ENCODE measurements at places on chromosomes 2 and 18. TPM values are rescaled to one million over a fixed set of nuclear protein-coding genes. Genes with fewer than 3 reads are reported as not detected.

GRCh38 chr18:21978546-21979170 lies 190.7 kb upstream of the GATA6 start:
- DNase-seq: no peak

Gene GPD2
- 24.2 TPM for total RNA-seq

DNA sequence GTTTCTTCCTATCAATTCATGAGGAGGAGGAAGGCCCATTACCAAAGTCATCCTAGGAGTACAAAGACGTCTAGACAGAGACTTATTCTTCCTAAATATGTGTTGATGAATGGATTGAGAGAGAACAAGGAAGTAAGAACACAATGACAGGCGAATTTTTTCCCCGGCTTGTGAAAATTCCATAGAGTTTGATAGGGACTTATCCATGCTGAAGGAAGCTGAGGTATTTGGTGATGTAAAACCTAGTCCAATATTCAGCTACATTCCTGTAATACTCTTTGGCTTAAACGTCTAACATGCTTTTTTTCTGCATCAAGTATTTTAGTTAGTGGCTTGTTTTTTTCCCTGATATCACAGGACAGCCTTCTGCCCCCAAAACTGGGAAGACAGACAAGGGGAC lies 121.9 kb upstream of the MYT1L start:
- no peak for DNase-seq

Gene NCKAP5
- total RNA-seq: 7.6 TPM

Gene UGT1A4
- total RNA-seq: not detected

GRCh38 chr18:48409591-48410094 lies 460 bp upstream of the ZBTB7C start:
- peak; percentile 75 for DNase-seq

GRCh38 chr2:190912726-190913125 lies 32.1 kb downstream of the GLS start:
- no peak for DNase-seq

Gene ALKAL2
- total RNA-seq: 29.6 TPM

GRCh38 chr2:3712424-3712823 lies 9.0 kb downstream of the DCDC2C start:
- no peak for DNase-seq

- DNase-seq: no peak
Observed at GRCh38 chr18:25494888-25495287, 142.9 kb upstream of the ZNF521 start.

GRCh38 chr2:71629273-71629672 lies 175.9 kb downstream of the DYSF start:
- DNase-seq: no peak

DNA sequence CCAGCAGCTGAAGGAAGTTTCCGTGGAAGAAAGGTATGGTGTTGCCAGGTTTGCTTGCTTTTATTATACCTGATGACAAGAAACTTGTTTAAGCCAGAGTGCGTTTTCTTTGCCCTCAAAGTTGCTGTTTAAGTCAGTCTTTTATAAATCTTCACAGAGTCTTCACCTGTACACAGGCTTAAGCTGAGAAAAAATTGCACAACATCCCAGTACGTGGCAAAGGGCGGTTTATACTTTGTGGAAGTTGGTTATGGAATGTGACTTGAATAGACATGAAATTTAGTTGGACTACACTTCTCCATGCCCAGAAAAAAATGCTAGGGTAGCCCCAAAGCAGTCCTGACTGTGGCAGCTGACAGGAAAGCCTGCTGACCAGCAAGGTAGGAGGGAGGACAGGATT lies 121.5 kb downstream of the RTN4 start:
- DNase-seq: no peak

Gene CEBPZOS
- total RNA-seq: 26.9 TPM

GRCh38 chr2:66437691-66438497 lies 3.0 kb downstream of the MEIS1 start:
- DNase-seq: no peak

Gene CELF4
- 4.8 TPM for total RNA-seq

Gene CCDC150
- total RNA-seq: 52.0 TPM

GRCh38 chr2:19947184-19947940 lies 42.5 kb downstream of the WDR35 start:
- no peak for DNase-seq

Gene RTP5
- total RNA-seq: 0.47 TPM

DNA sequence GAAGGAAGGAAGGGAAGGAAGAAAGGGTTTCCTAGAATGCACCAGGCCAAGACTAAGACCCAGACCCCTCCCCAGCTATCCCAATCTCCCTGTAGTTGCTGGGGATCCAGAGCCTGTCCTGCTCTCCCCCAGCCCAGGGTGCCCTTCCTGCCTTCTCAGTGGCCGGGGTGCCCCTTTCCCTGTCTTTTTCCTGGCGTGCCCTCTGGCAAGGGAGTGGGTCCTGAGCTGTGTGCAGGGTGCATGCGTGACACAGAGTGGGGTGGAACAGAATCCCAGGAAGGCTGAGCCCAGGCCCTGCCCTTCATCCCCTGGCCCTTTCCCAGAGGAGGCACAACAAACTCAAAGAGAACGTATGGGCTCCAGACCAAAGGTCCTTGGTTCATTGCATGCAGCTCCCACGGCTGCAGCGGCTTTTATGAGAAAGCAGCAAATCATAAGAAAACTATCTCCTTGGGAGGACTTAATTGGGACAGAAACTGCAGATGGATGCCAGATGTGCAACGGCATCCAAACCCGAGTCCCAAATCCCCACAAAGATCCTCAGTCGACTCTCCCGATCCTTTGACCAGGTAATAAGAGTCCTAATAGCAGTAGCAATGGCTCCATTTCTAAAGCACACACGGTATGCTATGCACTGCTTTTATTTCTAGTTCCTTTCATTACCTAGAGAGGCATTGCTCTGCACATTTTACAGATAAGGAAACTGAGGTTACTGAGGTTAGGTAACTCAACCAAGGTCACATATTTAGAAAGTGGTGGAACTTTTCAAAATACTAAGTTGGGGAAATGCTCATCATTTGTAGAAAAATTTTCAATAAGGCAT lies 12.7 kb upstream of the ARID5A start:
- DNase-seq: no peak

- peak; percentile 13 for DNase-seq
Observed at GRCh38 chr2:240933048-240933965, 27.2 kb downstream of the CROCC2 start.

- DNase-seq: no peak
Observed at GRCh38 chr2:84492571-84492970, 23.7 kb upstream of the DNAH6 start.

Gene DSG4
- 0.08 TPM for total RNA-seq

Gene OTOS
- total RNA-seq: not detected

DNA sequence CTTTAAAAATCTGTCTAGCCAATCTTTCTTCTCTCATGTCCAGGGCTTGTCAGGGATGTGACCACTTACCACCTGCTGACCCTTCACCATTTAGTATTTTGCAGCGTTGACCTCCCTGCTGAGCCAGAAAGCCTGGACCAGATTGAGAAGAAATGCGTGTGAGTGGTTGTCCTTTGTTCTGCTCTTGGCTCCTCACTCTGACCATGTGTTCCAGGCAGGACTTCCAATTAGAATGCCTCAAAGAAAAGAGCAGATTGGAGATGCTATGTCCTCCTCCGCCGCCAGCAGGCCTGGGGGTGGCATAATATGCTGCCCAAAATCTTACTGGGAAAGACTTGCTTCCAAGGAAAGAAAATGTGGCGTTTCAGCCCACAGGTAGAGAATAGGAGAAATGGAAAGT lies 894.1 kb downstream of the SLC4A3 start:
- DNase-seq: no peak

Gene OTX1
- total RNA-seq: 0.56 TPM

- peak; percentile 18 for DNase-seq
Observed at GRCh38 chr2:106537047-106537446, 49.9 kb downstream of the CD8B2 start.

DNA sequence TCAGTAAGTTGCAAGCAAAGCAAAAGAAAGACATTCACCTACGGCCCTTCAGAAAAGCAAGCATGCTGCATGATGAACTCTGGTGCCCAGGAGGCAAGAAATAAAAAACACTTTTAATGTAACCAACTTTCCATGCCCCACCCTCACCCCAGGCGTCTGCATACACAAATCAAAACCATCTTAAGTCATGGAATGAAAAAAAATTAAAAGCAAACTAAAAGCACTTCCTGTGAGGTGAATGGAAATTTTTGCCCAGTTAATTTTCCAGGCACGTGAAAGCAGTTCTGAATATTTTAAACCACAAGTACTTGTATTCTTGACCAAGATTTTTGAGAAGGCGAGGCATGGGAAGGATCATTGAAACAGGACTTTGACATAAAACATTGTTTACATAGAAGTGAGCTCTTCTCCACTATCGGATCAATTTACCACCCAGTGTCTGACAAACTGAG lies 2.5 kb upstream of the ICOS start:
- no peak for DNase-seq

Gene CFAP65
- 15.5 TPM for total RNA-seq

DNA sequence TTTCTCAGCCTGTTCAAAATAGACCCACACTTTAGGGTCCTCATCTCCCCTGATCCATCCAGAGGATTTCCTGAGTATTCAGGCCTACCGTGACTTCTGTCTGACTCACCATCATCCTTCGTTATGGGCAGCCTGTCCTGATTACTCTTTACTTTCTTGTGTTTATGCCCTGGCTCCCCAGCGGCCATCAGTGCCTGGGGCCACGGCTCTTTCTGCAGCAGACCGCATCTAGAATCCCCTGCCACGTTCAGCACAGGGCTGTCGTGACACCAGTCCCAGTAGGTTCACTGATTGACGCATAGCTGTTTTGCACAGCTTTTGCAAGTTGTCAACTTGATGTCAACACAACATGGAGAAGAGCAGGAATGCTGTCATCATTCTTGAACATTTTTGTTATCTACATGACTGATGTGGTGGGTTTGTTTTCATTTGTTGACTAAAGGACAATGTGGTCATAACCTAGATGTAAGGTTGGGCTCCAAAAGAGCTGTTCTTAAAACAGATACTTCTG lies 225.6 kb downstream of the HAUS1 start:
- DNase-seq: no peak

DNA sequence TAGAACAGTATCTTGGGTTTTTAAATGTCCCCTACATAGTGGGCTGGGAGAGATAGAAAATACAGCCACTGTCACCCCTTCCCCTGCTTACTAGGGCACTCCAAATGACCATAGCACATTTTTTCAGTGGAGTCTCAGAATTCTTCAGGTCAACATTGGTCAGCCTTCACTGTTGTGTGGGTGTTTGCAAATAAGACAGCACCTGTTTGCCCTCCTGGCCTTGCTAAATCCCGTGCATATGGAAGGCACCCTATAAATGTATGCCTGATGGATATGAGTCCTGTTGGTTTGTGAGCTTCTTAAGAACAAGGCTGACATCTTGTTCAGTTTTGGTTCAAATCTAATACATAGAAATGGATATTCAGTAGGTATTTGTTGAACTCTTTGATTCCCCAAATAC lies 12.5 kb downstream of the ITGA6 start:
- no peak for DNase-seq

DNA sequence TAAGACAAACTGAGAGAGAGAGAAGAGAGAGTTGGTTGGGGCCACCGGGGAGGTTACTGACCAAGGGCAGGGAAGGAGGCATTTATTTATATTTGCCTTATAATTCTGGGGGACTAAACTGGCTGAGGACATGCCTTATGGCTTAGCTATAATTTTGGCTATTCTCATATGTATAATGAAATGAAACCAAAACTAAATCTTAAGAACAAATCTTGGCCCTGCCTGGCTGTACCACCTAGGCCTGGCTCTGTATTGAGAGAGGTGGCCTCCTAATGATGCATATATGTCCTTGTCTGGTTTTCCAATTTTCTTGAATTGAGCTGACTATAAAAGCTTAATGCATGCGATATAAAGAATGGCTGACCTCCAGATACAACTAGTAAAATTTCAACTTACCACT lies 3.5 kb upstream of the PPP1CB start:
- DNase-seq: no peak

Gene KANSL3
- 102 TPM for total RNA-seq

GRCh38 chr2:113894156-113894743 lies 4.4 kb downstream of the ACTR3 start:
- no peak for DNase-seq

DNA sequence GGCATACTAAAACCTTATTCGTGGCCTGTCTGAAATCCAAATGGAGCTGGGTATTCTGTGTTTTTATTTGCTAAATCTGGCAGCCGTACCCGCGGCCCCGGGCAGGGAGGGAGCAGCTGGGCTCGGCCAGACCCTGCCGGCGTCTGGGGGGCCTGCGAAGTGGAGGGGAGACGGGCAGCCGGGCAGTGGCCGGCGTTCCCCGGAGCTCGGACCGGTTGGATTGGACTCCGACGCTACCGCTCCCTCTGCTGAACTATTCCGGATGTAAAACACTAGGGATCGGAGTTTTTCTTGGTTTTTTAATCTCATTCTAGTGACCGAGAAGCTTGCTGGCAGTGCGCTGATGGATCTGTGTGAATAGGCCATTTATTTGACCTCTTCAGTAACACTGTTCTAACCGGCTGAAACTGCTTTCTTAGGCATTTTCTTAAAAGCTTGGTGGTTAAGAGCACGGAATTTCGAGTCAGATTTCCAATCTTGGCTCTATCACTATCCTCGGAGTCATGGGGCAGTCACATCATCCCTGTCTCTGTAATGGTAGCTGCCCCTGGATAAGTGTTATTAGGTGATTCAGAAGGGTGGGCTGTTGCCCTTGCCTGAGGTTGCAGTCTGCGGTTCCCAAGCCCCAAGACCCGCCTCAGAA lies 694 bp downstream of the UNC50 start:
- peak; percentile 32 for DNase-seq

DNA sequence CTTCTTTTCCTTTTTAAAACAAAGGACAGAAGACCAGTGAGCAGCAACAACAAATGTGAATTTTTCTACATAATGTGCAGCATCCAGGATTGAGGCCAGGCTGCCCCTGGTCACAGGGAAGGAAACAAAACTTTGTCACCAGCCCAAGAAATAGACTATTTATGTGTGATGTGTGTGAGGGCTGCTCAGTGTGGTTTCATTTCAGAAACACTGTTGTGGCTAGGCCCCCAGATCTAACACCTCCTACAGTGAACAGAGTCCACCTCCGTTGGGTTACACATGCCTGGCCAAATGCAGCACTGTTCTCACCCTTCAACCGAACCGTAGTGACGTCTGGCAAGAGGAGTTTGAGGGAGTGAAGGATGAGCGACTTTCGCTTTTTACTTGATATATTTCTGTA lies 146.3 kb upstream of the RIOK3 start:
- DNase-seq: no peak

GRCh38 chr2:52877703-52878102 lies 889.9 kb upstream of the CHAC2 start:
- DNase-seq: no peak

Gene AFTPH
- total RNA-seq: 56.1 TPM
